ENCODE measurements at places on chromosomes 7 and 10.

- DNase-seq = no peak
These were observed 648.0 kb downstream of the SUGCT start for GRCh38 chr7:40782836-40783235.

DNA sequence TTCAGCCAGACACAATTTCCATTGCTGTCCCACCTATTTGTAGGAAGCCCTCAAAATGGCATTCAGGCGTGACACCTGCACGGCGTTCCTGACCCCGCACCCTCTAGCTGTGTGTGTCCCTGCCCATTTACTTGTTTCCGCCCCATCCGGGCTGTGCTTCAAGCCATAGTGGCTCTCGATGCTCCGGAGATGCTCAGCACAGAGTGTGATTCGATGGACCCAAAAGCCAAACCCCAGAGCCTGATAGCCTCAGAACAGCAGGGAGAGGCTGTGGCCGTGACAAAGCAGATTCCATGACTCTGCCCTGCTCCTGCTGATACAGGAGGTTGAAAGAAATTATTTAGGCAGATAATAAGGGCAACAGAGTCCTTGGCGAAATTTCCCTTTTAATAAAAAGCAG, 13.4 kb downstream of the BUD31 start:
- no peak for DNase-seq

- DNase-seq = no peak
These were observed 144.0 kb upstream of the CCDC6 start for GRCh38 chr10:60050366-60050765.

GRCh38 chr10:117610321-117610720, 67.8 kb downstream of the EMX2 start:
- no peak for DNase-seq

DNA sequence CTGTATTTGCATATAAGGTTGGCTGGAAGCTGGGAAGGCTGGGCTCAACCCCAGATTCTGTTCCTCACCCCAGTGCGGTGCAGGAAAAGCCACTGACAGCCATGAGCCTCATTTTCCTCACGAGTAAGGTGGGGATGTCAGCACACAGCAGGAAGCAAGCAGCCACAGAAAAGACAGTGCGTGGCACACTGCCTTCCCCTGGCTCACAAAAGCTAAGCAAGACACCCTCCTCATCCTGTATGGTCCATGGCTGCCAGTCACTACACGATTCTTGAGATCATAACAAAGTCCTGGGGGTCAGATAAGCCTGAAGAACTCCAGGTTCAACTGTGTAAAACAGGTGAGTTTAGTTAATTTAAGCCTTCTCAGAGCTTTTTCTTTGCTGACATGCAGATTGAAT, 28.9 kb upstream of the DDC start:
- DNase-seq = no peak

GRCh38 chr7:66807736-66808135, 67.2 kb downstream of the RABGEF1 start:
- DNase-seq = no peak

DNA sequence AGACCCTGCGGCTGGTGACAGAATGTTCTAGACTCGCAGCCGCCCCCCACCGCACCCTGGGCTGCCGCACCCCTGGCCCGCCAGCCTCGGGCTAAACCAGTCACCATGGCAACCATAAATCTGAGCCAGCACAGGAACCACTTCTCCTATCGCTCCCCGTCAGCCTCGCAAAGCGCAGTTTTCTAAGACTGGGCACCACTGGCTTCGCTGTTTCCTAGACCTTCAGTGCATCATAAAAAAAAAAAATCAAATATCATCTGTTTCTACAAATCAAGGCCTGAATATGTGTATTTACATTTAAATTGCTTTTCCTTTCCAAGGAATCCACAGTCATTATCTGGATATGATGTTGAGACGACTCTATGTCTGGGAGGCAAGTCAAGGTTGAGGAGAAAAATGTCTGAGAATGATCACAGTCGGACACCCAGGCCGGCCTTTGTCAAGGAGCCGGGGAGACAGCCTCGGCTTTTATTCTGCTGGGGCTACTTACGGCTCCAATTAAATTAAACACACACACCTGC, 99.9 kb downstream of the PTPRN2 start:
- no peak for DNase-seq

DNA sequence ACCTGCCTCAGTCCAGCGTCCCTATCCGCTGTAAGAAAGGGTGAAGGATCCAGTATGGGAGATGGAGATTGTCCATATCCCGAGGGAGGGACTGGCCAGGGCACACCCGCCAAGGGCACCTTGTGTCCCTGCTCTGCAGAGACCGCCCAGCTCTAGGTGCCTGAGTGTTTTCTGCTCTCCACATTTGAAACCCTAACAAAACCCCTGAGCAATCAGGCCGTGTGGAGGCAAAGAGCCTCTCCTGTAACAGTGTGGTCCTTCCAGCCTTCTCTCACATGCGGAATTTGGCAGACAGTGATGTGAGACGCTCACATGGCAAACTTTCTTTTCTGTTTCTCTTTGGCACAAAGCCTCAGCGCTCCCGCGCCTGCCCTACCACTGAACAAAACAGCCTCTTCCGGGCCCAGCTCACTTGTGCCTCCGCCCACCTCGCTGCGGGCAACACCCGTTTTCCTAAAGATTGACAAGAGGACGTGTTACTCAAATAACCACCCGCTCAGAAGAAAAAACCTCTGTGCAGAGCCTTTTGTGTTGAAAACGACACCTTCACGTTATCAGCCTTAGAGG, 514.8 kb downstream of the DNAJB6 start:
- no peak for DNase-seq

- no peak for DNase-seq
These were observed 4.5 kb downstream of the FBXW4 start for GRCh38 chr10:101690461-101690860.

GRCh38 chr7:94642838-94643653, 12.9 kb downstream of the SGCE start:
- DNase-seq = no peak

GRCh38 chr10:98168766-98169165, 34.3 kb downstream of the R3HCC1L start:
- no peak for DNase-seq

Measured in RWPE2 (cell line).